ENCODE measurements at places on chromosomes 6 and 20.

DNA sequence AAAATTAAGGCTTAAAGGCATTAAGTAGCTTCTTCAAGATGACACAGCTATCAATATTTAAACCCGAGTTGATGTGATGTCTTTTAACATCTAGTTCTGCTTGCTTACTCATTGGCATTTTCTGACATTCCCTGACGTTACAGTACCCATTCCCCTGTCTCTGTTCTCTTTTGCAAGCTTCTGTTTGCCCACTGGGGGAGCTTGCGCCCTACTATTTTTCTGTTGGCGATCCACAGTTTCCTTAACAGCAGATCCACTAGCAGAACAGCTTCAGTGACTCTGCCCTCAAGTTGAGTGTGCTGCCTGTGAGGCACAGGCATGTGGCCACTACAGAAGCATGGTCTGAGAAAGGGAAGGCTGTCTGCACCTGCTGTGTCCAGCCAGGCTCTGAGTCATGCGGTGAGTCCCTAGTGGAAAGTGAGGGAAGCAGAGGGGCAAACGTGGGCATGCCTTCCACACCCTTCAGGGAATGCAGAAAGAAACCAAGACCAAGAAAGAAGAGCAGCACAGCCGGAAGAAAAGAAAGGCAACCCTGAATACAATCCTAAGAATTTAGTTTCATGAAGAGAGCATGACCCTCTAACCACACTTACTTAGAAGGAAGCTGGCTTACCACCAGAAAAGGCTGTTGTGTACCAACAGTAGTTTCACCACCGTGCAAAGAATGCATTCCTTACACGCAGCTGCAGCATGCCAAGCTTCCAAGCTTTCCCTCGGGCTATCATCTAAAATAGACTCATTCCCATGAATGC, 97.7 kb upstream of the VGLL2 start:
- no peak for DNase-seq

DNA sequence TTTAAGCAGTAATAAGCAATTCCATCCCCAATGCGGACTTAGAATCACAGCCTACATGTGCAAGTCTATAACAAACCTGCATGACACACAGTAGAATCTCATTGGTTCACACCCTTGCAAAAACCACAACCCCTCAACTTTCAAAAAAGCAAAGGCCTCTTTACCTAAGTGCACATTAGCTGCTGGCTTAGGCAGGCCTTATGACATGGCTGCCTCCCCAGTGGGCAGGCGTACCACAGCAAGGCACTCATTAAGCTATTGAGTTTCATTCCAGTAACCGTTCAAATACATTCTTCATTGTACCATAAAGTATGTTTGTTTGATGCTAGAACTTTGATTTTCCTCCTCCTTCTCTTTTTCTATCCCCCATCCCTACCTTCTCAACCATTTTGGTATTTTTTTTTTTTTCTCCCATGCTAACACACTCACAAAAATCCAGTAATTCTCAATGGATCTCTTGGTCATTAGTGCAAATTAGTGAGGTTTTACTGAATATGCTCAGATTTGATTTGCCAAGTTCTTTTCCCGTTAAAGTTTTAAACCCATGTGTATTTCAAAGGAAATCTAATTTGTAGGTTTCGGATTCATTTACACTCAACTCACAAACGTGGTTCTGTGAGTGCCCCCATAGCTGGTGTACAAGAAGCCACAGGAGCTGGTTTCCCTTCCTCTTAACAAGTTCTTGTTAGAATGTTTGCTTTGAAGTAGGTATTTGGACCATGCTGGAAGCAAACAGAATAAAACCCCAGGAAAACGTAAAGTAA, 460.4 kb upstream of the RUNX2 start:
- DNase-seq: no peak

DNA sequence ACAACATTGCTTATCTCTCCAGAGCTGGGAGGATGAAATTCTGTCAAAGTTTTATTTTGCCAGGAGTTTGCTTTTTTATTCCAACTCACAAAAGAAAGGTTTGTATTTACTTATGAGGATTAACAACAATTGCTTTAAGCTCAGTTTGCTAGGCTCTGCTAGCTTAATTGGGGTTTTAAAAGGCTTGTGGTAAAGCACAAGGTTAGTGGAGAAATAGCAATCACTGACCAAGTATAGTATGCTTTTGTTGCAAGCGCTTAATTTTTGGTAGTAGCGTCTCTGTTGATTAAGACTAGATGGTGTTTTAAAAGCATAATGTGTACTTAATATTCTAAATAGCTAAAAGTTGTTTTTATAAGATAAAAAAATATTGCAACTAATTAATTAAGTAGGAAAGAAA, 45.7 kb downstream of the TINAG start:
- DNase-seq: no peak

- DNase-seq: no peak
Observed at GRCh38 chr6:109059571-109060021, 35.0 kb downstream of the SESN1 start.

- no peak for DNase-seq
Observed at GRCh38 chr20:59153355-59153681, 10.3 kb upstream of the ZNF831 start.

DNA sequence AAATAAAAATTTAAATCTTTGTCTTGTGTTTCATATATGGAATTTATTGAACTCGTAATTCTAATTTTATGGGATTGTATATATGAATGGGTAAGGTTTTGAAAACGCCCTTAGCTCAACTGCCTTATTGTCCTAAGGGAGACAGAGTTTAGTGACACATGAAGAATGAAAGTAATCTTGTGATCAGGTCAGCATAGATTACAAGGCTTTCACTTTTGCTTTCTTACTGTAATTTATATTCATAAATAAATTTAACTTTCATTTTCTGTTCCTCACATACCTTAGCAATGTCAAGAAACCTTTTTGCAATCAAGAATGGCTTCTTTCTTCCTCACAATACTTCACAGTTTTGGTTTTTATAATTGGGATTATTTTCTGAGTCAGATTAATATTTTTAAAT, 14.4 kb downstream of the KPNA5 start:
- no peak for DNase-seq

Measured in esophagus squamous epithelium (tissue), 5 donors.